ENCODE measurements at places on chromosomes 13 and 19.

- no peak for DNase-seq
Measured at GRCh38 chr19:54275951-54276350, 5.0 kb downstream of the LILRB2 start.

DNA sequence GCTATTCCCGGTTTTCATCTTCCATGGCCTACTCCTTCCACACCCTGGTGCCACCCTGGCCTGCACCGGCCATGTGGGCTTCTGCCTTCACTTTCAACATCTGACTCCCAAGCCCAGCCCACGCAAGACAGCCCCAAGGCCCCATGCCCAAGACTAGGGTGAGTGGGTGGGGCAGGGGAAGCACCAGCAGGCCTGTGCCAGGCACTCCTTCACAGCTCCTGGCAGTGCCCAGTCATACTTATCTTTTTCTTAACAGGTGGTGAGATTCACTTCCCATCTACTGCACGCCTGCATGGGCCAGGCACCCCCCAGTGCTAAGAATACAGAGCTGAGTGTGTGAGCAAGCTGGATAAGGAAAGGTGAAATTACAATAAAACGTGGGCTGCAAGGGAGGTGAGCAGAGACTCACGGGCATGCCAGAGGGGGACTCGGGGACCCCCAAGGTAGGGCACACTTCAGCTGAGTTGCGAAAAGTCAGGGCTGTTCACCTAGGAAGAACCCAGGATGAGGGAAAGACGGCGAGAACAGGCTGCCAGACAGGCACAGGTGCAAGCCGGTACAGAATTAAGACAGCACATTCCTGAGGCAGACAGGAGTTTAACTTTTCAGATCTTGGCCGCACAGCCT, 55.7 kb downstream of the COL4A1 start:
- no peak for DNase-seq

GRCh38 chr13:110817143-110817542, 97.7 kb downstream of the ANKRD10 start:
- DNase-seq: no peak

GRCh38 chr13:52969373-52969772, 59.2 kb upstream of the OLFM4 start:
- DNase-seq: no peak

GRCh38 chr19:45523642-45524256, 16.5 kb downstream of the VASP start:
- DNase-seq: peak; percentile 86

DNA sequence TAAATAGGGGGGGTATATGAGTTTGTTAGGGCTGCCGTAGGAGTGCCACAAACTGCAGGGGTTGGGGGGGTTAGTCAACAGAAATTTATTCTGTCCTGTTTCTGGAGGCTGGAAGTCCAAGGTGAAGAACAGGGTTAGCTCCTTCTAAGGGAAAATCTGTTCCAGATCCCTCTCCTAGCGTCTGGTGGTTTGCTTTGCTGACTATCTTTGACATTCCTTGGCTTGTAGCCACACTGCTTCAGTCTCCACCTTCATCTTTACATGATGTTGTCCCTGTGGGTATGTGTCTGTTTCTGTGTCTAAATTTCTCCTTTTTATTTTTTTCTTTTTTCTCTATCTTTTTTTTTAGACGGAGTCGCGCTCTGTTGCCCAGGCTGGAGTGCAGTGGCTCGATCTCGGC, 8.1 kb upstream of the ICAM1 start:
- no peak for DNase-seq

GRCh38 chr19:10237702-10238101, 6.6 kb upstream of the S1PR2 start:
- no peak for DNase-seq

DNA sequence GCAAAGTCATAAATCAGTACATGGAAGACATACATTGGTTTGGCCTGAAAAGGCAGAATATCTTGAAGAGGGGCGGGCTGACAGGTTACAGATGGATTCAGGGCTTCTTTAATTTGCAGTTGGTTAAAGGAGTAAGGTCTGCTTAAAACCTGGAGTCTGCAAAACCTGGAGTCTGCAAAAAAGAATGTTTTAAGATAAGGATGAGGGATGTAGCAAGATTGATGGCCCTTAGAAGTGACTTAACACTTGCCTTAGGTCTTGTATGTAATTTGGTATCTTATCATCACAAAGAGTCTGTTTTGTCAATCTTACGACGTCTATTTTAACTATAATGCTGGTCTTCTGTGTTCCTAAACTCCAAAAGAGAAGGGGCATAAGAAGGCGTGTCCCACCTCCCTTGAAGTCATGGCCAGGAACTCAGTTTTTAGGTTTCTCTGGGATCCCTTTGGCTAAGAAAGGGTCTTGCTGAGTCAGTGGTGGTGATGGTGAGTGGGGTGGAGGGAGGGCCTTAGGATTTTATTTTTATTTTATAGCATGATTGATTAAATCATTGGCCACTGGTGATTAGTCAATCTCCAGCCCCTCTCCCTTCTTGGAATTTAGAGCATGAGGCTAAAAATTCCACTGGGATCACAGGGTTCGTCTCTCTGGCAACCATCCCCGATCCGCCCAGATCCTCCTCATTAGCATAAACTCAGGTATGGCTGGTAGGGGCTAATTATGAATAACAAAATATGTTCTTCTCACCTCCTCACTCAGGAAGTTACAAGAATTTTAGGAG, 10.1 kb upstream of the HAS1 start:
- DNase-seq: no peak

- DNase-seq: no peak
Measured at GRCh38 chr19:40726279-40726678, 9.4 kb downstream of the ITPKC start.

- DNase-seq: no peak
Measured at GRCh38 chr19:16928916-16929315, 40.1 kb downstream of the F2RL3 start.

DNA sequence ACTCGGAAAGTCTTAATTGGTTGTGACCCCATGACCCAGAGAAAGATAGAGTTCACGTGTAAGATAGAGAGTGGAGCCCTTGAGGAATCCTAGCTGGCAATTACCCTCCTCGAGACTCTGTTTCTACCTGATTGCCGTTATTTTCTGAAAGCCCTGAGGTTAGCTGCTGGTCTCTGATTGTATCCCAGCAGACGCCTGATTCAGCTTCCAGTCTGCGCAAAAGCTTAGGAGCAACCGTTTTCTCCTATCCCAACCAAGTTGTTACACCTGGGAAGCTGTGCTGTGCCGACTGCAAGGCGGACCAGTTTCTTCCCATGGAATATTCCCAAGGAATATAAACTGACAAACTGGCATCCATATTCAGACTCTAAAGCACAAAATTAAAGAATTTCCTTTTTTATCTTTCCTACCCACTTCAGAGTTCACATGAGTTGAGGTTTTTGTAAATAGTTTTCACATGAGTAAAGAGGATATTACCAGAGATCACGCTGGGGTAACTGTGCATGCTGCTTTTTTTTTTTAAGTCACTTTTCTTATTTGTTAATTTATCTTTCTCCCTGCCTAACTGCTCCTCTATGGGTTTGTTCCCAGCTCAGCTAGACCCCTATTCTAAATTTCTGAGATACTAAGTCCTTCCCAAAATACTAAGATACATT, 1.5 kb upstream of the TRPC4 start:
- no peak for DNase-seq

GRCh38 chr13:71880753-71881541, 13.9 kb upstream of the DACH1 start:
- DNase-seq: no peak

- DNase-seq: no peak
Measured at GRCh38 chr19:40398417-40399131, 8.6 kb upstream of the HIPK4 start.

- DNase-seq: no peak
Measured at GRCh38 chr13:32098272-32098671, 66.7 kb downstream of the FRY start.

GRCh38 chr19:566403-566802, 6.0 kb upstream of the BSG start:
- no peak for DNase-seq

DNA sequence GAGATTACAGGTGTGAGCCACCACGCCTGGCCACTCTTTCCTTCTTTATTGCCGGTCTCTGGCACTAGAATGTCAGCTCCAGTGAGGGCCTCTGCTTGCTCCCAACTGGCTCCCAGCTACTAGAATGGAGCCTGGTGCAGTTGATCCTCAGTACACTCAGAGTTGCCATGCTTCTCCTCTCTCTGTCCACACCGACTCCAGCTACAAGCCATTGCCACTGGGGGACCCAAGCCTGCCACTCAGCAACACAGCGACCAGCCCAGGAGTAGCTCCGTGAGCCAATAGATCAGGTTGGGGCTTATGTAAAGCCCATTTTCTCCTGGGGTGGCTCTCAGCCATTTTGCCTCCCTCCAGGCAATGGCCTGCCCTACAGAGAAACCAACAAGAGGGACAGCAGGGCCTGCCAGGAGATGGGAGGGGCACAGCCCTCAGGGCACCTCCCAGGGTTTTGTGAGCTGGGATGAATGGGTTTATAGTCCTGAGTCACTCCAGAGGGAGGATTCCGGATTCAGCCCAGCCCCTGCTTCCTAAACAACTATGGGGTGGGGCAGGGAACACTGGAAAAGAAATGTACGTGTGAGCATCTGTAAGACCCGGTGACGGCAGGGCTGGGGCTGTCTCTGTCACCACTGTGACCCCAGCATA, 36.5 kb downstream of the OPA3 start:
- peak; percentile 28 for DNase-seq

DNA sequence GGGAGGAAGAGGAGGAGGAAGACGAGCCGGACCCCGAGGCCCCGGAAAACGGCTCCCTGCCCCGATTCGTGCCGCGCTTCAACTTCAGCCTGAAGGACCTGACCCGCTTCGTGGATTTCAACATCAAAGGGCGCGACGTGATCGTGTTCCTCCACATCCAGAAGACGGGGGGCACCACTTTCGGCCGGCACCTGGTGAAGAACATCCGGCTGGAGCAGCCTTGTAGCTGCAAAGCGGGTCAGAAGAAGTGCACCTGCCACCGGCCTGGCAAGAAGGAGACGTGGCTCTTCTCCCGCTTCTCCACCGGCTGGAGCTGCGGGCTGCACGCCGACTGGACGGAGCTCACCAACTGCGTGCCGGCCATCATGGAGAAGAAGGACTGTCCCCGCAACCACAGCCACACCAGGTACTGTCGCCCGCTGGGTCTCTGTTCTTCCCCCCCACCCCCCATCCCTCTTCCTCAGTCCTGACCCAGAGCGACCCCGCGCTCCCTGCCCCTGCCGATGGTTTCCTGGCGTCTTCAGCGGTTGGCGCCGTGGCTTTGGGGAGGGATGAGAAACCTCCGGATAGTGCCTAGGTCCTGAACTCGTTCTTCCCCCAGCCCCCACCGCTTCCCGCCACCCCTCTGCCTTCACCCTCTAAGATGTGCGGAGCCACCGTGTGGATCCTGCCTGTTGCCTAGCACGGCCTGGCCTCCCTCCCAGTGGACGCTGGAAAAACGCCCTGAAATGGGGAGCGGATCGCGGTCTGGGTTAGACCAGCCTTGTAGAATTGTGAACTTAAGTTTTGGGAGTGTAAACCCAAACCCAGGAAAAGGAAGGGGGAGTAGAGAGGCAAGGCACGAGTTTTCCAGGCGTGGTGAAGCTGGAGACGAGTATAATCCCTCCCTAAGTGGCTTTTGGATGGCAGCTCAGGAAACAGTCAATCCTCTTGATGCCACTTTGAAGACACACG, 1.5 kb downstream of the HS6ST3 start:
- DNase-seq: peak; percentile 45

GRCh38 chr19:23118400-23118799, 1.6 kb downstream of the ZNF730 start:
- no peak for DNase-seq

- no peak for DNase-seq
Measured at GRCh38 chr13:20351281-20352022, 119.3 kb upstream of the GJB6 start.

- no peak for DNase-seq
Measured at GRCh38 chr13:94859278-94859691, 146.9 kb upstream of the SOX21 start.

- no peak for DNase-seq
Measured at GRCh38 chr13:44768239-44768638, 192.1 kb upstream of the TSC22D1 start.

Measured in T47D (cell line).